Activated CD8-positive, alpha-beta memory T cell treated with anti-CD3 and anti-CD28 coated beads, Interleukin-2, amount 50 U/mL, for 4 hours (primary cell): ENCODE measurements at places on chromosomes 5 and 9.

DNA sequence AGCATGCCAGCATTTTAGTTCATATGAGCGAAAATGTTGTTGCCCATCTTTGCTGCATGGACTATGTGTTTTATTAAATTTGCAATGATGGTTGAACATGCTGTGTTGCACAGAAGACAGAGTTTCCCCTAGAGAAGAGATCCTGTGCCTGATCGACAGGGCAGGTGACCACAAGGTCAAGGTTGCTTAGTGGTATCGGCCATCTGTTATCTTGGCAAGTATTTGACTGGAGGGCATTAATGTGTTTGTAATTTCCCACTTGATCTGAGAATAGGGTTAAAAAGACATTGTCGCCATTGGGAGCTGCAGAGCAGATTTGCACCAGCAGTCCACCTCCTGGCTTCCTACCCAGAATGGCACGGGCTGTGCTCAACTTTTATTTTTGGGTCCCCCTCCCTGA is 1523.6 kb upstream of the WWC1 start:
- no peak for DNase-seq

DNA sequence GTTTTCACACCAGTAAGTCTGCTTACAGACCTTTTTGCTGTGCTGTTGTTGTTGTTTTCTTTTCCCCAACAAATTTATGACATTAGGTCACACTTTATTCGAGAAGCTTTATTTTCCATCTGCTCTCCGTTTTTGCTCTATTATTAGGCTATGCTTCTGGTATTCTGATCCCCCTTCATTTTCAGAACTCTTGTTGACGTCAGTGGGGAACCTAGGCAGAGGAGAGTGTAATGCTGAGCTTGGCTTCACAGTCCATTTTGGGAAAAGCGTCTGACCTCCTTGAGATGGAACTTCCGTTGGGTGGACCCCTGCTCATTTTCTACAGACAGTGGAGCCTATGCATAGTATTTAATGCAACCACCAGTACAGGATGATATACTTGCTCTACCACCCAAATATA is 387.9 kb upstream of the MEF2C start:
- no peak for DNase-seq

- DNase-seq, result no peak
Observed at GRCh38 chr9:87081503-87081902, 134.2 kb upstream of the GAS1 start.

GRCh38 chr5:73814233-73814846 is 188.3 kb downstream of the ARHGEF28 start:
- no peak for DNase-seq

GRCh38 chr9:114513055-114513958 is 8.0 kb upstream of the WHRN start:
- DNase-seq, result no peak

DNA sequence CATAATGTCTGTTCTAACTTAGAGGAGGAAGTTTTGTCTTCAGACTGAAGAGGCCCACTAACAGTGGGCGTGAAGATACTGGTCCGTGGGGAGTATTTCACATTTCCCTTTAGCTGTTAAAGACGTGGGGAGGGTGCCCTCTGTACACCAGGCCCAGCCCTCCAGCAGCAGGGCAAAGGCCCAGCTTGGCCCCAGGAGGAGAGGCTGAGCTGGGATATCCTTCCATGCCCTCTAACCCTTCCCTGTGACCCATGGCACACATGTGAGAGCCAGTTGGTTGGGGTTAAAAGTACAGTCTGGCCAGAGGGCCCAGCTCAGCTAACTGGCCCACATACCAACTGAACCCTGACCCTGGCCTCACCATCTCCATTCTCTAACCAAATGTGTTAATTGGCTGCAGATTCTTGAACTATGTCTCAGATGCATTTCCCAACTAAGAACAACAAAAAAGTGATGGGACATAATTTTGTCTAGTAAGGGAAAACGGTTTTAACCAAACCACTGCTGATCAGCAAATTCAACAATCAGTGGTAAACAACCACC is 74.4 kb downstream of the LHFPL2 start:
- no peak for DNase-seq

DNA sequence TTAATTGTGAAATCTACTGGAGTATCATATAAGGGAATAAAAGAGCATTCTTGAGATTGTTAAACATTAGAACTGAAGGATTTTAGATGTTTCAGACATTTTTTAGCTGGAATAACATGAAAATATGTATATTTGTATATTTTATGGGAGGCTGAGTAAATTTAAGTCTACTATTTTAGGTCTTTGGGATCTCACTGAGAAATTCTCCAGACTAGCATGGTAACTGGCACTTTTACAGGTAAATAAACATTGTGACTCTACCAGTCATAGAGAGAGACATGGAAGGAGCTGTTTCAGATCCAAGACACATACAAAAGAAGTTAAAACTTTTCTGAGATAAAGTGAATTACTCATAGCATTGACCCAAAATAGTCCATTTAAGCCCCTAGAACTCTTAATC is 59.4 kb downstream of the NDUFAF2 start:
- DNase-seq, result no peak

- DNase-seq, result no peak
Observed at GRCh38 chr9:69605406-69605805, 66.8 kb downstream of the APBA1 start.

GRCh38 chr9:96875461-96876142 is 21.3 kb upstream of the ZNF782 start:
- DNase-seq, result peak; percentile 33

GRCh38 chr5:60687927-60688720 is 11.8 kb downstream of the DEPDC1B start:
- DNase-seq, result no peak

DNA sequence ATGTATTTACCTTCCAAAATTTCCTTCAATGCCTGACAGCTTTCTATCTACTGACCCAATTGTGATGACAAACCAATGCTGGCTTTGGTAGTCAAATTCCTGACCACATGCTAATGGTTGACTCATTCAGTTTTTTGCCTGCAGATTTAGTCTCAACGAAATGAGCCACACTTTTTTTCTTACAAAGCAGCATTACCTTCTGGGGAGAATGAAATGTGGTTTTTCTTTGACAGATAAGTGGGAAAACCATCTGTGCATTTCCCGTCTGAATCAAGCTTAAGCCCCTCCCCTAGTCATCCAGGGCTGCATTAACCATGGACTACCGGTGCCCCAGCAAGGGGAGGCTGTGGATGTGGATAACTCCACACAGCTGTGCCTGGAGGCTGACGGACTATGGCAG is 99.6 kb upstream of the TAF11L2 start:
- DNase-seq, result no peak

- DNase-seq, result peak; percentile 27
Observed at GRCh38 chr9:96048104-96048955, 172.8 kb downstream of the ERCC6L2 start.

DNA sequence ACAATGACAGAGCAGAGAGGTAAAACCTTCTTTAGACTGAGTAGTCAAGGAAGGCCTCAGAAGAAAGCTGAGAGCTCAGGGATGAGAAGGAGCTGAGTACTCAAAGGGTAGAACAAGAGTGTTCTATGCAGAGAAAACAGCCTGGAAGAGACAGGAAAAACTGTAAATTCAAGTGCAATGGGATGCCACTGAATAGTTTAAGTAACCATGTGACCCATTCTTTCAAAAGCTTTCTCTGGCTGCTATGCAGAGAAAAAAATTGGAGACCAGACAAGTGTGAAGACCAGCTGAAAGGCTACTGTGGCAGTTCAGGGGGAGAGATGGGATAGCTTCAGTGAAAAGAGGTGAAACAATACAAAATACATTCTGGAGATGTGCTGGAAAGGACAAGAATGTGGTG is 61.3 kb upstream of the RNF38 start:
- DNase-seq, result no peak

- no peak for DNase-seq
Observed at GRCh38 chr9:111001526-111001925, 36.7 kb downstream of the LPAR1 start.

GRCh38 chr5:170301981-170302652 is 4.5 kb upstream of the LCP2 start:
- DNase-seq, result no peak

- DNase-seq, result no peak
Observed at GRCh38 chr5:60597572-60598320, 102.2 kb downstream of the DEPDC1B start.

DNA sequence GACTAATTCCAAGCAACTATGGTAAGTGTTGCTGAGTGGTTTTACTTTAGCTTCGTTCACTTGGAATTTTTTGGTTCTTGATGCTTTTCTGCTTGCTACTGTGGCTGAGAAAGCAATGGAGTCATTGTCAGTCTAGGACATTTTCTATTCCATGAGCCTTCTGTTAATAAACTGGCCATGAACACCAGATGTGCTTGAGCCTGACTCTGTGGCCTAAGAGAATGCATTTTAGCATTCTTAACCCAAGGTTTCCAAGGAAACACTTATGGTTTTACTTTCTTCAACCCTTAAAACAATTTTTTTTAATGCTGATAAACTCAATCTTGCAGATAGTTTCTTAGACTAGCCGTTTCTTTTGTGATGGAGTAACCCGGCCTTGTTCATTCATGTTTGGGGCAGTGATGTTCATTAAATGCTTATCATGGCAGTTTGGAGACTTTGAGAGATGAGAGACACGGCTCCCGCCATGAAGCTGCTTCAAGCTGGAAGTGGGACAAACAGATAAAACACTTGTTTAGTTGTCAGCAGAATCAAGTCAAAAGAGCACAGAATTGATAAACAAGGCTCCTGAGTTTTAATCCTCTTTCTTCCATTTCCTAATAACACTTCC is 42.4 kb downstream of the OSTF1 start:
- no peak for DNase-seq

DNA sequence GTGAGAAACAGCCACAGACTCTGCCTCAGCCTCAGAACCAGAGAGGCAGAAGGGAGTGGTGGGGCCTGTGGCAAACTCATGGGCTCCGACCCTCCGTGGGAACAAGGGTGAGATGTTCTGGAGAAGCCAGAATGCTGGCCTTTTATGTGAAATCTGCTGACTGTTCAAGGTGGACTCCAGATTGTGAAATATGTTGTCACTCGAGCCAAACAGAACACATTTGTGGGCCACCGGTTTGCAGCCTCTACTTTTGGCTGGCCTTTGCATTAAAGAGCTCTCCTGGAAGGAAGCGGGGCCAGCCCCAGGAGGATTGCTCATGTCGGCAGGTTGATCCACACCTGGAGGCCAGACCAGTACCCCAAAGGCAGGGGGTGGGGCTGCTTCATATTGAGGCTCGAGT is 62.4 kb downstream of the ERGIC1 start:
- DNase-seq, result no peak

GRCh38 chr5:15704397-15704947 is 204.5 kb downstream of the FBXL7 start:
- no peak for DNase-seq
